ENCODE measurements at places on chromosomes 3 and 15.

GRCh38 chr3:171317171-171317570 lies 143.0 kb downstream of the TNIK start:
- no peak for DNase-seq

DNA sequence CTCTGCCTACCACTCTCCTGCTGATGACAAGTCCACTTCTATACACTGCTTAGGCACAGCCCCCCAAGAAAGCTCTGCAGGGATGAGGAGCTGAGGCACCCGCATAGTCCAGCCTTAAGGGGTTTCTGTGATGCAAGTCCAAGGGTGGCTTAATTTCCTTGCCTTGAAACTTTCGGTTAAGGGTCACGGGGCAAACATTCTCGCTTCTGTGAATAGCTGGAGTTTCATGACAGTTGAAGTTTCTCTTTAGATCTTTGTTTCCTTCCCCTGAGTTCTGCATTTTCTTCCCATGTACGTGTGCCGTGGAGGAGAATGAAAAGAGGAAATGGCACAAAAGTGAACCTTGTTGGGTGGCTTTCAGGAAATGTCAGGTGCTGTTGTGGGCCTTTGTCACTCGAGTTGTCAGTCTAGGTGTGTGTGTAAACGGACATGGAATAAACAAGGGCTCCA lies 7.0 kb downstream of the GPR160 start:
- DNase-seq: no peak

GRCh38 chr3:135083179-135083578 lies 288.1 kb downstream of the EPHB1 start:
- DNase-seq: no peak

- DNase-seq: no peak
These were observed 23.1 kb upstream of the EHD4 start for GRCh38 chr15:41995476-41995855.

GRCh38 chr15:87080547-87080946 lies 1000.9 kb downstream of the AGBL1 start:
- no peak for DNase-seq

DNA sequence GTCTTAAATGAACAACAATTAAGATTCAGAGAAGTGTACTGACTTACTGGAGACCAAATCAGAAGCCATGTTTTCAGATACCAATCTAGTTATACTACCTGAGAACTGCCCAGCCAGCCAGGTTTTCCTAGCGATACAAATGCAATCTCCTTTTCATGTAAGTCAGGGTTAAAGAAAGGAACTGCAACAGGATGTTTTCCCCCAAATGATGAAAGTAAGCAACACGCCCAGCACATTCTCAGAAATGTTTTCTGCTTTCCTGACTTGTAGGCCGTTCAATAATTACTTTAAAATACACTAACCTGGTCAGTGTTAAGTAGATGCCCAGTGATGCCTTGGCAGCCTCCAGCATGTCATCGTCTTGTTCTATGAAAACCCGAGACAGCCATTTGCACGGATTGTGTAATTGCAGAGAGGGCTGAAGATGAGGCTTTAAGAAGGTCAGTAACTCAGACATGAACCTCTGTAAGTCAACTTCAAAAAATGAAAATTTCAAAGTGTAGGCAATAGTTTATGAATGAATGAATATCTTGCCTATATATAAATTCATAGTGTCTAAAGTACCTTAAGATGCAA lies 30.3 kb downstream of the LINS1 start:
- DNase-seq: no peak

- DNase-seq: no peak
These were observed 36.3 kb upstream of the MASP1 start for GRCh38 chr3:187327845-187328244.
